SHP77 treated with DMSO at 0.1 percent for 48 hours (cell line): ENCODE measurements at places on chromosomes 3 and 15.

- no peak for DNase-seq
Measured at GRCh38 chr3:62615258-62615849, 242.0 kb upstream of the FEZF2 start.

- DNase-seq, result no peak
Measured at GRCh38 chr3:87309601-87310000, 33.2 kb upstream of the POU1F1 start.

DNA sequence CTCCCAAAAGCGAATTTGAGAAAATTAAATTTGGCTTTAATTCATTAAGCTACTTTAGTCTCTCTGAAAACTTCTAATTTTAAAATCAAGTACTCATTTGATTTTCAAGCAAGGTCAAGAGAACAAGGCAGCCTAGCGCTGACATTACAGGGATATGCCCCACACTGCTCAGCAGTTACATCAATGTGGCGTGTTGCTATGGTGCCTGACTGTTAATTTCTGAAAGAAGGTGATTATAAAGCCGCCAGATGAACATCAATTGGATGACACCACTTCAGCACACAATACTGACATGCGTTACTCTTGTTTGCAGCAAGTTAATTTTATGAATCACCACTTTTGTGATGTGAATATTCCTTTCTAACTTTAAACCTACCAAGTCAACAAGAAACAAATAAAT is 284.4 kb downstream of the FOXP1 start:
- DNase-seq, result no peak

DNA sequence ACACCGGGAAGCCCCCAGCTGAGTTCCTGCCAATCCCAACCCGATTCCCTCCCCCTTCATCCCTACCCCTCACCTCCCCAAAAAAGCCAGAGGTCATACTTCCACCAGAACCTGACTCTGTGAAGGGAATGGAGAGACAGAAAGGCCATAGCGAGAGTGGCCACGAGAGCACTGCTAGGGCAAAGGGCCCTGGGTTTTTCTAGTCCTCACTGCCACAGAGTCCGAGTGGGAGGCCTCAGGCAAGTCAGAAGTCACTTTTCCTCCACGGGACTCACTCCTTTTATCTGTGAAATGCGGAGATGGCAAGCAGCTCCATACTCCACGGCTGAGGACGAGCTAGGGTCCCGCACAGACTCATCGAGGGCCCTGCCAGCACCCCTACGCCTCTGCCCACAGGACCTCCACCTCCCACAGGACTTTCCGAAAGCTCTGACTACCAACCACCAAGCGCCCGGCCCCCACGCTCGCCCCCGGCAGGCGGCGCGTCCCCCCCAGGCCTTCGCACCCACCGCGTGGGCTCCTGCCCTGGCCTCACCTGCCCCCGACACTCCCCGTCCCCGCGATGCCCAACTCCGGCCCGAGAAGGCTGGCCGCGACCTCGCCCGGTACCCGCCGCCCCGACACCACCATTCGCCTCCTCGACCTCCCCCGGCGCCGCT is 792 bp downstream of the ATP13A3 start:
- no peak for DNase-seq

GRCh38 chr15:78234515-78235040 is at the start of gene ACSBG1:
Gene ACSBG1, minus strand, starts transcription at chr15:78234565. Its CDS starts 64 bp downstream, at chr15:78234501.
- DNase-seq, result no peak

DNA sequence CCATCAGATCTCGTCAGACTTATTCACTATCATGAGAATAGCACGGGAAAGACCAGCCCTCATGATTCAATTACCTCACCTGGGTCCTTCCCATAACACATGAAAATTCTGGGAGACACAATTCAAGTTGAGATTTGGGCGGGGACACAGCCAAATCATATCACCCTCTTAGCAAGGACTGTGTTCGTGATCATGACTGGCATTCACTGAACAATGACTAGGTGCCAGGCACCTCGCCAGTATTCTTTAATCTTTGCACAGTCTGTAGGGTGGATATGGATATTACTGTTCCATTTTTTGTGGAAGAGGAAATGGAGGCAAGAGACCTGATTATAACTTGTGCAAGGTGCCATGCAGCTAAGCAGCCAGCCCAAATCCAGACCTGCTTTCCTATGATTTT is 77.5 kb downstream of the IGF1R start:
- DNase-seq, result no peak

- no peak for DNase-seq
Measured at GRCh38 chr15:74983725-74984231, 11.6 kb upstream of the SCAMP5 start.

GRCh38 chr3:15983693-15984092 is 185.9 kb upstream of the ANKRD28 start:
- no peak for DNase-seq

DNA sequence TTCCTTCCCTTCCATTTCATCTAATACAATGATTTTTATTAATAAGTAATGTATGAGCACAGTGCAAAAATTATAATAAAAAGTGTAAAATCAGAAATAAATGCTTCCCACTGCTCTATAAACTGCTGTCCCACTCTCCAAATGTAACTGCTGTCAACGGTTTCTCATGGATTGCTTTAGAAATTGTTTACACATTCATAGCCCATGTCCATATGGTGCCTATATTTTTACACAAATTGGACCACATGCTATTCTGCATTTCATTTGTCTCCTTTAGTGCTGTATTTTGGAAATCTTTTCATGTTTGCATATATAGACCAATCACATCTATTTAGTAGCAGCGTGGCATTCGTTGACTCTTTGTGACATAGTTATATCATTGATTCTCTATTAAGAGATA is 164.7 kb upstream of the SLCO3A1 start:
- DNase-seq, result no peak

DNA sequence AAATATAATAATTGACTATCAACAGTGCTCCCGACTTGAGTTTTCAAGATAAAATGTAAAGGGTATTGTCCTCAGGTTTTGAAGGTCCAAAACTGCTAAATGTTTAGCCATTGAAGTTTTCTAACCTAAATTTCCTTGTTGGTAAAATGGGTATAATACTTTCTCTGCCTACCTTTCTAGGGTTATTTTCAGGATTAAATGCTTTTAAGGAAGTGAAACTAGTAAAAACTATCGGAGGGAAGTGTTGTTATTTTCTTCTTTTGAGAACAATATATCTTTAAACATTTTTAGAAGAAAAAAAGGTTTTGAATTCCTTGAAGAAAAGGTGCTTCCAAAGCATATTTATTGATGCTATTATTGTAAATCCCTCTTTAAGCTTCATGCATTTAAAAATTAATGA is 67.3 kb downstream of the FILIP1L start:
- DNase-seq, result no peak

- DNase-seq, result no peak
Measured at GRCh38 chr15:90463381-90463780, 66.3 kb upstream of the CRTC3 start.

GRCh38 chr3:116186049-116186448 is 259.2 kb downstream of the LSAMP start:
- DNase-seq, result no peak

DNA sequence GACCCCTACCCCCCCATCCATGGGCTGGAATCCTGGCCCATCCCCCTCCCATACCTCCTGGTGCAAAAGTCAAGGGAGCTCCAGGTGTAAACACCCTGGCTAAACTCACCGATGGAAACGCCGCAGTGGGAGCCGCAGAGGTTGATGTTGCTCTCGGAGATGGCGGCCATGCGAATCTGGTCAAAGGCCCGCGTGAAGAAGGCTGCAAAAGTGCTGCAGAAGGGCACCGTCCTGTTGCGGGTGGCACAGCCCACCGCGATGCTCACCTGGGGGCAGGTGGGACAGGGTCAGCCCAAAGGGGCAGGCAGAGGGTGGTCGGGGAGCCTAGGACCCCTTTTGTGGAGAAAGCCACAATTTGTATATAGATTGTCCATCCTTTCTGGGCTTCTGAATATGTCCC is 26.7 kb downstream of the TKT start:
- no peak for DNase-seq

- no peak for DNase-seq
Measured at GRCh38 chr3:172142051-172142863, 102.9 kb downstream of the FNDC3B start.

- no peak for DNase-seq
Measured at GRCh38 chr3:95752199-95752598, 1062.2 kb upstream of the EPHA6 start.

DNA sequence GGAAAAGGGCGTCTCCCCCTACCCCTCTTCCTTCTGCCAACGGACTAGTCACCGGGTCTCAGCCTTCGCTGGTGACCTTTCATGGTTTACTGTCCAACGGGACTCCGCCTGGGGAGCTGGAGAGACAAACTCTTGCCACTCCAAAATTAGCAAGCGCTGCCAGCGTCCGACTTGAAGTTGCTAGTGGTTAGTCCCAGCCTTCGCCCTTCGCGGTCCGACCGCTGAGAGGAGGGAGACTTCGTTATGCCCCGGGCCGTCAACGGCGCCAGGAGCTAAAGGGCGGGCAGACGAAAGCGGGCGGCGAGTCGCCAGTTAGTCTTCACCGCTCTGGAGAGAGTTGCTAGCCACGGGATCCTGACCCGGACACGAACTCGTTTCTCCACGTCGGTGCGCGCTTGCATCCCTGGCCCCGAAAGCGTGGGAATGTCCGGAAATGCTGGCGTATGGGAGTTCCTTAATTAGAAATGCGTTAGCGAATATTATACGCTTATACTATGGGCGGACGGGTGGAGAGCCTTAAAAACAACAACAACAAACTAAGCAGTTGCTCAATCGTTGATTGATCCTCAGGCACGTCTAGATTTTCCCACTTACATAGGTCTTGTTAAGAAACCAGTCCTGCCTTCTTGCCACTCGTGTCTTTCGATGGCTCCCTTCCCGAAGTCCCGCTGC is 716 bp downstream of the SMC4 start:
- DNase-seq, result no peak
